ENCODE measurements at places on chromosomes 7 and 10.
A peak's percentile ranks its signal among the peaks of the same experiment; 100 is the strongest.

DNA sequence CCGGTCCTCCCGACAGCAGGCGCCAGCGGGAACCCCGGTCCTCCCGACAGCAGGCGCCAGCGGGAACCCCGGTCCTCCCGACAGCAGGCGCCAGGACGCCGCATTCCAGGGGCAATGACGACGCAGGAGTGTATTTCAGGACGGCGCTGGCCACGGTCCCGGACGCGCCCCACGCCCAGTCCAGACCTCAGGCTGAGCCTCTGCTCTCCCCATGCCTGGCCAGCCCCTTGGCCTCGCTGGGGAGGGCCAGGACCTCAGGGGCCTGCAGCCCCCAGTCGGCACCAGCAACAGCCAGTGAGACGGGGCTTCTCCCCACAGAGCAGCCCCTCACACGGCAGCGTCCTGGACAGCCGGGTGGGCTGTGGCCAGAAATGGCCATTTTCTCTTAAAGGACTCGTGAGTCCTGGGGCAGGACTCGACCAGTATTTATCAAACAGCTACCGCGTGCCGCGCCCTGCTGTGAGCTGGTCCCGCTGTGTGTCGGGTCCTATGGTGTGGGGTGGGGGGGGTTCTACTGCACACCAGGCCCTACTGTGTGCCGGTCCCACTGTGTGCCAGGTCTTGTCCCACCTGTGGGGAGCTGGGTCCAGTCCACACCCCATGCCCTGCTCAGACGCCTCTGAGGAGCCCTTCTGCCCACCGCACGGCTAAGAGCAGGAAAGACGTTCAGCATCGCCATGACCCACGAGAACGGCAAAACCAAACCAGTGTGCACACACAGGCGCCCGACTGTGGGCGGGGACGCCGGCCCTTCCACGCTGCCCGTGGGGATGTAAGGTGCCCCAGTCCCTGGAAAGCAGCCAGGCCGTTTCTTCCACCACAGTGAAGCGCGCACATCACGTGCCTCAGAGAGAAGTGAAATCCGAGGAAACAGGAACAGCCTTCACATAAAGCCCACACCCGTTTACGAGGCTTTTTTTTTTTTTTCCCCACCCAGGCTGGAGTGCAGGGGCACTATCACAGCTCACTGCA lies 33.3 kb downstream of the GET4 start:
- DNase-seq = no peak

DNA sequence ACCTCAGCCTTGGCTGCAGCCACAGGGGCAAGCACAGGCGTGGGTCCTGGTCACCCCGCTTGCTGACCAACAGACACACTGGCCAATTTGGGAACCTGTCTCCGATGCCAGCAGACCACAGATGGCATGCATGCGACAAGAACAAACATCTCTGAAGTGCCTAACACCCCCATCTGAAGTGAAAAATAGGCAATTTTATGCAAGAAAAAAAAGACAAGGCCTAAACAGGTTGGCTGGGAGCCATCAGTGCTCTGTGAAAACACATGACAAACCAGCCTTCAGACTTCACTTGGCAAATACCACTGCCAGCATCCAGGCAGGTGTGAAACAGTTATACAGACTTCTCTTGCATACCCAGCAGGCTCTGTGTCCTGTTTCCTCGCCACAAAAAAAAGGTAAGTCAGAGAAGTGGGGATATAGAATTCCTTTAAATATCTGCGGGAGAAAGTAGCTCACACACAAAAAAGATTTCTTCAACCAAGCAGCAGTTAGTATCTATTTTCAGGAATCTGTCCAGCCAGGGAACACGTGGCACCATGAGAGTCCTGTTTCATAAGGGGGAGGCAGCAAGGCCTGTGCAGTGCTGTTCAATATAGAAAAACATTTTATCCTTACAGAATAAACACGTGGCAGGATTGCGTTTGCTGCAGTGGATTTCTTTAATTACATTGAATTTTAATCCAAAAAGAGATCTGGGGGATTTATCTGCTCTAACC lies 293.4 kb upstream of the MKLN1 start:
- DNase-seq = no peak

DNA sequence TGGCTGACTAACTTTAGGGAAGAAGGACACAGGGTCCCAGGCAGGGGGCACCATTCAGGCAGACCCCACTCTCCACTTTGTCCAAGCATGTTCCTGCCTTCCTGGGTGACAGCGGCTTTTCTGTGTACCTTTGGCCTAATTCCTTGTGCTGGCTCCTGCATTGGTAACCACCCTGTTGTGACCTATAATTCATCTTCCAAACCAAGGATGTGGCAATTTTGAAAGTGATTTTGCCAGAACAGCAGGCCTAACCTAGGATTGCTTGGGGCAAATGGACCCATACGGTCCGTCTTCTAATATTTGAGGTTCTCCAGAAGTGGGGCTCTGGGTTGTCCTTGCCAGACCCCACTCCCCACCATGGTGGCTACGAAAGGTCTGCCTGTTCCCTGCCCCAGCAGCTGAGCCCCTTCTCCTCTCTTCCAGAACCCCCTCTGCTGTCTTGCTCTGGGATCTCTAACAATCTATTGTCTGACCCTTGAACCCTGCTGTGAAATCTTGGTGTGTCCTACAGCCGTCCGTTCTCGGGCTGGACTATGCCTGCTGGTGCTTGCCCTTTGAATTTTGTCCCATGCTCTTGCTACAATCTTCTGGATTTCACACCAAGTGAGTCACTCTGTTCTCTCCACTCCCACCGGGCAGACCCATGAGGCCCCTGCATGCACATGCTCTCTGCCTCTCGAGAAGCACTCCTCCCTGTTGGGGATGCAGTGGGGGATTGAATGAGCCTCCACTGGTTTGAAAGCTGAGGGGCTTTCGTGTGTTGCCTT lies 316.0 kb downstream of the CXCL12 start:
- DNase-seq = no peak

GRCh38 chr10:84762754-84763394 lies 434.5 kb downstream of the CCSER2 start:
- no peak for DNase-seq

GRCh38 chr7:113086431-113086888 lies at the start of gene GPR85:
Gene GPR85, minus strand, starts transcription at chr7:113086827. Its CDS starts 2,106 bp downstream, at chr7:113084721.
- DNase-seq = no peak

DNA sequence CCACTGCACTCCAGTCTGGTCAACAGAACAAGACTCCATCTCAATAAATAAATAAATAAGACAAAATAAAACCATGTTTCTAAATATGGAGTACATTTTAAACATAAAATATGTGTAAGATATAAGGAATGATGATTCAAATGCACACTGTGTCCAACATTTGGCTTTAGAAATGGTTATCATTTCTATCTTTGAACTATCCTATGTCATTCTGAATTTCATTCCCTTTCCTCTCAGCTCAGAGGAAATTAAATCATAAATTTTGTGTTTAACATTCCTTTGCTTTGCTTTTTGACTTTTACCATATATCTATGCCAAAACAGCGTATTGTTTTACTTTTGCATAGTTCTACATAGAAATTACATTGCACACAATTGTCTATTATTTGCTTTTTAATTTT lies 130.9 kb downstream of the GNAT3 start:
- DNase-seq = no peak

GRCh38 chr7:14419531-14419930 lies 430.1 kb upstream of the ETV1 start:
- no peak for DNase-seq

GRCh38 chr10:43794181-43794815 lies 145.6 kb upstream of the ZNF32 start:
- no peak for DNase-seq

- DNase-seq = peak; percentile 49
These were observed 104.6 kb upstream of the PPIF start for GRCh38 chr10:79242620-79243152.

DNA sequence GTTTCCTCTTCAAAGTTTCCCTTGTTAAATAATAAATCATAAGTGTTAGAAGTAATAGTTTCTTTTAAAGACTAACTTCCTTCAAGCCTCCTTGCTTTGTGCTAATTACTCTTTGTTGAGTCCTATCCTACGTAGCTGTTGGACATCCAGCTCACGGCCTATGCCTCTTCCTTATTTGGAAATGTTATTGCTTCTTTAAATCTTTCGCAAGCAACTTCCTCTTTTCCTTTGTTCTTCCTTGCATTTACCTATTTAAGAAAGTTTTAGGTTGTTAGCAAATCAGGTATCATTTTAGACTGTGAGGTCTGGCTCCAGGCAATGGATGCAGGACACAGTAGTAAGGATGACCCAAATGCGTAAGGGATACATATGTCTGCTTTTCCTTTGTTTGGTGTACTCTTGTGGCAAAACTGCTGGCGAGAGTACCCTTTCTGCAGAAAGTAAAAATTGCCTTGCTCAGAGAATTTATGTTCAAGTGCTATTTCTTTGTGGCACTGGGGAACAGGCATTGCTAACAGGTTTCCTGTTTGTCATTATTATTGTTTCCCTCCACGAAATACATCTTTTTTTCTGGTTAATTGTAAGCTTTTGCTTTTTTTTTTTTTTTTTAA lies 110.5 kb downstream of the DYNC2I1 start:
- DNase-seq = no peak

DNA sequence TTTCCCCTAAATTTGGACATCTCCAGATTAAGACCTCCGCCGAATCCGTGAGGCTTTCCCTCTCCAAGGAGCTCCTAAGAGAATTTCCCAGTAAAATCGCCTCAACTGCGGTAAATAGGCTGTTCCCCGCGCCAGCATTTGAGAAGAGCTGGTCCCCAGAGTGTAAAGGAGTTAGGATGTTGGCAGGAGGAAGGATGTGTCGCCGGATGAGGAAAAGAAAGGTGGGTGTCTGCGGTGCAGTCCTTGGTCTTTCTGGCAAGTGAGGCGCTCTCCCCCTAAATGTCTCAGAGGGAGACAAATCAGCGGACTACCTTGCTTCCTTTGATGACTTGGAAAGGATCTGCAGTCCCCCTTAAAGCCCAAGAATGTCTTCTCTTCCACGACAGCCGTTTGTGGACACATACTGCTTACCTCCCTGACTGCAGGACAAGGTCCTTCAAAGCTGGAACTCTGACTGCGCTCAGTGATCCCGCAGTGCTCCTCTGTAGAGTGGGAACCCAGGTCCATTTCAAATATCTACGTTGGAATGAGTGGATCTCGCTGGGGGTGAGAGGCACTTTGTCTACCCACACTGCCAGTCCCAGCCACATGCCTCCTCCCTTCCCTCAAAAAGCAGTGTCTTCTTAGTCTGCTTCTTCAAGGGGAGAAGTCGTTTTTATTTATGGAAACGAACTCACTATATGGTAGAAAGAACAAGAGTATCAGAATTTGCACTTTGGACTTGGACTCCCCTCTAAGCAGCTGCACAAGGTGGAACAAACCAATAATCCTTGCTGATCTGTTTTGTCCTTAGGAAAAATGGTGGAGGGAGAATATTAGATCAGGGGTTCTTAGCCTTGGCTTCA lies 1.1 kb upstream of the DLG5 start:
- DNase-seq = no peak

DNA sequence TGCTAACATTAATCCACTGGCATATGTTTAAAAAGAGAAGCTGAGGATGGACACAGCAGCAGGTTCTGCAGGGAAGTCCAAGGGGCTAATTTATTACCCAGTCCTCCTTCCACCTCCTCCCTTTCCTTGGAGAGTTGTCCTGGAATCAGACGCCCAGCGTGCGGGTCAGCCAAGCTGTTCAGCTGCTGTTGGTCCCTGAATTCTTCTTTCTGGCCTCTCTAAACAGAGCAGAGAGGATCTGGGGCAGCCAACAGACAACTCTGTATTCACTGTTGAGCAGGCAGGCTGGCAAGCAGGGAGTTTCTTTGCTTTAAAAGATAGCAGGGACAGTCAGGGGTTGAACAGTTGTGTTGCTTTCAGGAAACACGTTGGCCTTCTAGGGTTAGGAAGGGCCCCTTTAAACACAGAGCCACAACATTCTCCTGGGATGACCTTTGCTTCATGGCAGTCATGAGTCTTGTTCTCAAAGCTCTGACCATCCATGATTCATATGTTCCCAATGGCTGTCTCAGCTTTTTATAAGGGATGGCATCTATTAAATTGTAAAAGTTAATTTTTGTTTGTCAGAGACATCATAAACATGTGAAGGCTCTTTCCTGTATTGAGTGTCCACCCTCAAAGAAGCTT lies 217.0 kb downstream of the CREB5 start:
- DNase-seq = no peak

DNA sequence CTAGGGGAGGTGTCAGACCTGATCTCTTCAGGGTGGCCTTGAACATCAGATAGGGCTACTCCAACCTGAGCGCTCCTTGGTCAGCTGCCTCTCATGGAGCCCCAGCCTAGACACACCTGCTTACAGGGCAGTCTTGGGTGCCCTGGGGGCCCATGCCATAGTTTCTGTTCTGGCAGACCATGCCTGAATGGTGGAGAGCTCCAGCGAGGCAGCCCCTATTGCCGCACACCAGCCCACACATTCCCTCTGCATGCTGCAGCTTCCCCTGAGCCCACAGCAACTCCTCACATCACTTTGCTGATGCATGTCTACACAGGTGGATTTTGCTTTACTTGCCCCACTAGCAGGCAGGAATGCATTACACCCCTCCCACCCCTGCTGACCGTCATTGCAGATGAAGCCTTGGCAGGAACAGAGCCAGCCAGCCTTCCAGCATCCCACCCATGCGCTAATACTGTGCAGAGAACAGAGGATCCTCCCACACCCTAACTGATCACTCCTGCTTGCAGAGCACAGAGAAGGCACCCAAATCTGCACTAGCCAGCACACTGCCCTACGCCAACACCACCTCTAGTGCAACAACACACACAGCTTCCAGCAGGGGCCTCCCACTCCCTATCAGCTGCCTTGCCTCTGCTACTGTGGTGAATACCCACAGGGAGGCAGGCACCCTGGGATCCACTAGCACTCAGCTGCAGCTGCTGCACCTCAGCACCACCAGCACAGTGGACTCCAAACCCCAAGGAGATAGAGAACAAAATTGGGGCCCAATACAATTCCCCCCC lies 43.0 kb upstream of the GRM3 start:
- no peak for DNase-seq
